ENCODE measurements at places on chromosomes 7 and 10.

DNA sequence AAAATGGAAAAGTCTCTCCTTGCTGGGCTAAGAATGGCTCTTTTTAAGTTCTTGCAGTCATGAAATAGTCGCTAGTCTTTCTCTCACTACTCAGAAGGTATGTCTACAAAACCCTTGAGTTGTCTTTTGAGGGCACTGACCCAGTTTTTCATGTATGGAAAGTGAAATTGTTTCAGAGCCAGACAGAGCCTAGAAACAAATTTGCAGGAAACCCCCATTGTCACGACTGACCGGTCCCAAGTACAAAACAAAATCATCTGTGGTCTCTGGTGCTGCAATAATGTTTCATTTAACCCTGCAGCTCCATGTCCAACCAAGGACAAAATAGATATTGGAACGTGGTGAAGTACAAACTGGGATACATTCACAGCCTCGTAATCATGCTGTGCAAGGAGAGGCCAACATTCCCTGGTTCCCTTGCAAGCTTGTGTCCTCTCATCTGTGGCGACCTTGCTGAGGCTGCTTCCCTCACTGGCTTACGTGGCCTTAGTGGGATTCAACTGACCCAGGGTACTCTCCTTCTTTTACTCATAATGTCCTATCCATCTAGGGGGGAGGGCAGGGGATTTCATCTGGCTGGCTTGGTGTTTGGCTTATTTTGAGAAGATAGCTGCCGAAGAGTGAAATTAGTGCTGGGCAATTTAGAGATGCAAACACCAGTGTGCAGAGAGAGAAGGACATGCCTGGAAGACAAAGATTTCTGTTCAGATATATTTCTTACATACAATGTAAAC is 172.5 kb downstream of the IPMK start:
- DNase-seq = no peak

DNA sequence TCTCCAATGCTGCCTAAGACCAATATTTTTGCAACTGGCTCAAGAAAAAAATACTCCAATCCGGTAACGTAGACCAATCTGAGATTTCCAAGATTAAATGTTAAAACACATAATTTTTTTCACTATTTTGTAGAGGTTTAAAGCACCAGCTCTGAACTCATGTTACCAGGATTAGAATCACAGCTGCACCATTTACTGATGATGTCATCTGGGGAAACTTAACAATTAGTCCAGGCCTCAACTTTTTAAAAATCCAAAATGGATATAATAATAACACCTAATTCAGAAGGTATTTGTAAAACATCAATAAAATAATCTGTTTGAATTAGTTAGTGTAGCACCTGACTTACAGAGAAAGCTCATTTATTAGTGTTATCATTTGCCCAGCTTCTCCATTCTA is 14.4 kb downstream of the PON1 start:
- no peak for DNase-seq

GRCh38 chr7:135467207-135467711 is 42.6 kb downstream of the CNOT4 start:
- DNase-seq = no peak

DNA sequence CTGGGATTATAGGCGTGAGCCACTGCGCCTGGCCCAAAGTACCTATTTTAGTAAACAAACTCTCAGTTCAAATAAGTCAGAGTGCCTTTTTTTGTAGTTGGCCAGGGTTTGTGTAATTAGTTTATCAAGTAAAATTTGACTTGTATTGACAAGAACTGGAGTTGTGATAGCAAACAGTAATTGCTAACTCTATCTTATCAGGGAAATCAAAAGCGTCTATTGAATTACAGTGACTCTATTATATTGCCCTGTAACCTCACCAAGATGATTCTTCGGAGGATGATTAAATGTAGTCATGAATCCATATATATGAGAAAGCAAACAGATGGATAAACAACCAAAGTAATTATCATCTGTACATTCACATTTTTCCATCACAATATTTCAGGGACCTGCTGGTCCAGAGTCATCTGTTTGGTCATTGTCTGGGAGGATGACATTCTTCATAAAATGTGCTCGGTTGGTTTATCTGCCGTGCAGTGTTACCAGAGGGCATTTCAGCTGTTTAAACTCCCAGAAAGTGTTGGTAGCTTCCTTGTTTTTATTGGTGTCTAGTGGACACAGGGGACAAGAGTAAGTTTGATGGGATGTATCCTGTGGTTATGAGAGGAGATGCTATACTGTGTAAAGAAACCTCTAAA is 35.6 kb downstream of the DOCK1 start:
- DNase-seq = no peak

- DNase-seq = no peak
These were observed 34.6 kb downstream of the TRIM8 start for GRCh38 chr10:102678842-102679289.

DNA sequence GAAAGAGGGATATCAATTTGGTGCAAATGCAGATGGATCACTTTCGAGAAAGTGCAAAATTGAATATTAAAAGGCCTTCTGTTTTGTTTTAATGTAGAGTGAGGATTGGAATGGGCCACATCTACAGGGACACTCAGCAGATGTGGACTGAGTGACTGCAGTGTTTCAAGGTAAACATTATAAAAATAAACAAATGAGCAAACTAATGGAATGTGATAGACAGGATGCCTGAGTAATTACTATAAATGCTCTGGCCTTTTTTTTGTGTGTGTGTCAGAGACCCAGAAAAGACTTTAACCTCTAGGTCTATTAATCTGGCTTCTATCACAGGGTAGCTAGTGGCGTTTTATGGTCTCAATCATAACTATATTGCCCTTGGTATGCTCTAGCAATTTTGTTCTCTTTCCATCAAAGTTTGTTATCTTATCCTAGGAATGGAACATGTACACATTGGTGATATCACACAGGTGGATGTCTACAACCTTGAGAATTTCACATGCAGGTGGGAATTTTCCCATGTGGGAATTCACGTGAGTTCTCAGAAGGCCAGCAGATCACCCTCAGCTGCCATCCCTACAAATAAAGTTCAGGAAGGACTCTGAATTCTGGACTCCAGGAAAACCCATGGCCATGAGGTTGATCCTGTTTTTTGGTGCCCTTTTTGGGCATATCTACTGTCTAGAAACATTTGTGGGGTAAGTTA is at the start of gene CPA2:
TSS of gene CPA2 (plus strand) at position 606 of the 703 bp plus-strand sequence. CDS start at position 625, 19 bp downstream.
- DNase-seq = no peak

- DNase-seq = no peak
These were observed 261.4 kb upstream of the YAE1 start for GRCh38 chr7:39304668-39305405.

DNA sequence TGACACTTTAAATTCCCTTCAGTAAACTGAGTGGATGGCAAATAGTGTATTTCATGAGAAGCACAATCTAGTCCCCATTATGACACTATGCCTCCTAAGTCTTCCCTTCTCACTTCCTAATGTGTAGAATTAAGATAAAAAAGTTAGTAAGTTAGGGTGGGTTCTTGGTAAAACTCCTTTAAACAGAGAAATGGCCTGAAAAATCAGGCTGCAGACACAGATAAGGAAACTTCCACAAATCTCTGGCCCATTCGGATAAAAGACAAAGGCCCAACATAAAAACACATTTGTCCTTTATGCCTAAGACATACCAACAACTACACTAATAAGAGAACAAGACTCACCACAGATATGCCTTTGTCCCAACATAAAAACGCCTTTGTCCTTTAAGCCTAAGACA is 21.5 kb downstream of the AKR1C8 start:
- no peak for DNase-seq

DNA sequence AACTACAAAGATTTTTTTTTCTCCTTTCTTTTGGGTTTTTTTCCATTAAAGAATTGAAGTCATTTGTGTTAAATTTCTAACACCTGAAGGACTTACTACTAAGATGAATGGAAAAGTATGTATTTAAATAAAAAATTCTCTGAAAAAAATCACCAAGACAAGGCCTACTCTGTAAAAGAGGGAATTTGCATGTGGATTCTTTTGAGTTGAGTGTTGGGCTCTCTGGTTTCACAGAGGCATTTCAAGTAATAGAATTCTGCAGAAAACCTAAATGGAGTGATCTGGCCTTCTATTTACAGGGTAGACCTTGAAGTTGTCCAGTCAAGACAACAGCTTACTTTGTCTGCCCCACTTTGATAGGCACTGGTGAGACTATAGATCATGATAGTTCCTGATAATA is 4.1 kb downstream of the LRRC17 start:
- no peak for DNase-seq

DNA sequence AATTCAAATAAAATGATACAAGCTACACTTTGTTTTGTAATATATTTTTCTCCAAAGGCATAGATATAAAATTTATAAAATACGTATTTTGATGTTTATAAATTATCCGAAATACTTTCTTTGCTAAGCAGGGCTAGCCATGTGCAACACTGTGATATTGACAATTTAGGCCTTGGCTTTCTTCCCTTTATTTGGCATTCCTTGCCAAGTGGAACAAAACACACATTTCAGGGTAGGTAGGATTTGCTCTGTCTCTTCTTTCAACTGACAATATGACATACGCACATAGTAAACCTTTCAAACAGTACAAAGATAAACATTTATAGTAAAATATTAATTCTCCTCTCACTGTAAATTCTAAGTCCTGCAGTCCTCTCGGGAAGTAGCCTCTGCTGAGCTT is 103.3 kb upstream of the POT1 start:
- no peak for DNase-seq

GRCh38 chr10:35433851-35434426 is 97.6 kb downstream of the CCNY start:
- no peak for DNase-seq

DNA sequence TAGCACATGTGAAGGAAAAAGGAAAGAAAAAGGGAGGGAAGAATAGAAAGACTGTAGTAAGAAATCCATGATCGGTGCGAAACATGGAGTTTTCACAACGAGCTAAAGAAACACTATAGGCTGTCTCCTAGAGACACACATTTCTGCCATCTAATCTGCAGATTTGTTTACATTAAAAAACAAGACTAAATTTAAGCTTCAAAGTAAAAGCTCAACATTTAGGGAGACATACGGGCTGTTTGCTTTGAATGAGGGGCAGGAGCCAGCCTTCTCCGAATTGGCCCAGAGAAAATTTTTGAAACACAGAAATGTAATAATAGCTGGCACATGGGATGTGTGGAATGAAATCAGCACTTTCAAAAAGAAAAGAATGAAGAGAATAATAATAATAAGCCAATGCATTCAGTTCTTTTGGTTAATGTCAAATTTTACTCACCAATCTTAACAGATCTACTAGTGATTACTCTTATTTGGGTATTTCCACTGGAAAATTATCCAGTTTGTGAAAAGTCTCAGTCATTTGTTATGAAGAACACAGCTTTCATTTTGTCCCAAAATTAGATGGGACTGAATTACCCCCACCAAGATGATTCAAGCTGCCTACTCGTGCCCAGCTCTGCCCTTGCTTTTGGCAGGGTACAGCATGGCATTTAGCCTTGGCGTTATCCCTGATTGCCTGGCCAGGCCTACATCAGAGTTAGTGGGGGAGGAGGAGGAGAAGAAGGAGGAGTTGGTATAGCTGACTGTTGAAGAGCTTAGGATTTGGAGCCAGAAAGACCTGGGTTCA is 47.1 kb downstream of the MTURN start:
- no peak for DNase-seq

GRCh38 chr10:70891627-70892026 is 3.3 kb upstream of the PCBD1 start:
- DNase-seq = no peak

- DNase-seq = no peak
These were observed 103.5 kb upstream of the FAM3C start for GRCh38 chr7:121499624-121500023.

DNA sequence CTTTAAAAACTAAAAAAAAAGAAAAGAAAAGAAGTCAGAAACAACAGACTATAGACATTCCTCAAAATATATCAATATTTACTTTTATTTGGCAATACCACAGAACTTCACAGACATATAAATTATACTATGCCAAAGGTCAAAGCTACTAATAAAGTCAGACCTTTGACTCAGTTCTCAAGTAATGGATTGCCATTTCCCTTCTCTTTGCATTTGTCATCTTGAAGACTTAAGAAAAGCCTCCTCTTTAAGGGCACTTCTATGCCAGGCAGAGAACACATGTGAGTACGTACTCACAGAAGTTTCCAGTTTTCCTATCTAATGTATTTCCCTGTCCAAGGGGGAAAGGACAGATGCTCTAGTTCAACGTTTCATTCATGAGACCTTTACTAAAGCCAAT is 37.6 kb downstream of the TNPO3 start:
- no peak for DNase-seq

DNA sequence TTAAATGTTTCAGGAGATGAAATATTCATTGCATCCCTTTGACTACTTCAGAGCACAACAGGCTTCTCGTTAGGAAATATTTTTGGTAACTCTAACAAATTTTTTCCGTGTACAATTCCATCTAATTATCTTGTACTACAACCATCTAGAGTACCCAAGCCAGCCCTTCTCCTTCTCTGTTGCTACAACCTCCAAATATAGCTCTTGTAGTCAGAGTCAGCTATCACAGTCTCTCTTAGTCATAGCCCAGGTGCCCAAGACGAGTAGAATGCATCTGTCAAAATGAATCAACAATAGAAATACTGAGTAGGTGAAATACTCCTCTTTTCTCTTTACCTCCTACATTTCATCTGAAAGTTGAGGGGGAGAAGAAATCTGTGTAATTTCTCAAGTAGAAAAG is 74.0 kb downstream of the INHBA start:
- DNase-seq = no peak

- DNase-seq = no peak
These were observed 34.8 kb downstream of the SEMA3E start for GRCh38 chr7:83614112-83614511.

- DNase-seq = no peak
These were observed 18.8 kb upstream of the ARHGAP22 start for GRCh38 chr10:48623607-48624132.

GRCh38 chr7:111796671-111797070 is 234.4 kb upstream of the IMMP2L start:
- no peak for DNase-seq

DNA sequence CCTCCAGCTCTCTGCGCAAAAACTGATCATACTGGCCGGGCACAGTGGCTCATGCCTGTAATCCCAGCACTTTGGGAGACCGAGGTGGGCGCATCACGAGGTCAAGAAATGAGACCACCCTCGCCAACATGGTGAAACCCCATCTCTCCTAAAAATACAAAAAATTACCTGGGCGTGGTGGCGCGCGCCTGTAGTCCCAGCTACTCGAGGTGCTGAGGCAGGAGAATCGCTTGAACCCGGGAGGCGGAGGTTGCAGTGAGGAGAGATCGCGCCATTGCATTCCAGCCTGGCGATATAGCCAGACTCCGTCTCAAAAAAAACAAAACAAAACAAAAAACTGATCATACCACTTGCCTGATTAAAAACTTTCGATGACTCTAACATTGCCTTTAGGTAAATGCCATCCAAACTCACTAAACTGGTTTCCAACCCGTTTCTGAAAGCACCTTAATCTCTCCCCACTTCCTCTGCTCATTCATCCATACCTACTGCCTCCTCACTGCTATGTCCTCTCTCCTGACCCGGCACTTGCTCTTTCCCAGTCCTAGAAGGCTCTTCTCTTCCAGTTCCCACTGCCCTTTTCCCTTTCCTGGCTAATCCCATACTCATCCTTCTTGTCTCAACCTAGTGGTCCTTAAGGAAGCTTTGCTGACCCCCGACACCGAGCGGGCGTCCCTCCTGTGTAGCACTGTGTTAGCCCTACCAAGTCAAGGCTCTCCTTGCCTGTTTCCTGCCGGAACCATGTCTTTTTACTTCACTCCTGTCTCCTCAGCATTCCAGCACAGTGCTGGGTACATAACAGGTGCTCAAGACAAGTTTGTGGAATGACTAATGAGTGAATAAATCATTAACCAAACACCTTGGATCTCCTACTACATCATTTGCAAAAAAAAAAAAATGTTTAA is 686 bp upstream of the MIOS start:
- DNase-seq = no peak

- no peak for DNase-seq
These were observed 14.5 kb downstream of the OR9A2 start for GRCh38 chr7:143012409-143012808.

- no peak for DNase-seq
These were observed 827.7 kb downstream of the TNS3 start for GRCh38 chr7:46754140-46754720.

Measured in activated gamma-delta T cell treated with anti-CD3 and anti-CD28 coated beads, Interleukin-2, amount 50 U/mL, for 16 hours (primary cell).